ENCODE measurements at places on chromosomes 6 and 20.

- DNase-seq = no peak
Observed at GRCh38 chr6:1423578-1423977, 34.2 kb downstream of the FOXF2 start.

DNA sequence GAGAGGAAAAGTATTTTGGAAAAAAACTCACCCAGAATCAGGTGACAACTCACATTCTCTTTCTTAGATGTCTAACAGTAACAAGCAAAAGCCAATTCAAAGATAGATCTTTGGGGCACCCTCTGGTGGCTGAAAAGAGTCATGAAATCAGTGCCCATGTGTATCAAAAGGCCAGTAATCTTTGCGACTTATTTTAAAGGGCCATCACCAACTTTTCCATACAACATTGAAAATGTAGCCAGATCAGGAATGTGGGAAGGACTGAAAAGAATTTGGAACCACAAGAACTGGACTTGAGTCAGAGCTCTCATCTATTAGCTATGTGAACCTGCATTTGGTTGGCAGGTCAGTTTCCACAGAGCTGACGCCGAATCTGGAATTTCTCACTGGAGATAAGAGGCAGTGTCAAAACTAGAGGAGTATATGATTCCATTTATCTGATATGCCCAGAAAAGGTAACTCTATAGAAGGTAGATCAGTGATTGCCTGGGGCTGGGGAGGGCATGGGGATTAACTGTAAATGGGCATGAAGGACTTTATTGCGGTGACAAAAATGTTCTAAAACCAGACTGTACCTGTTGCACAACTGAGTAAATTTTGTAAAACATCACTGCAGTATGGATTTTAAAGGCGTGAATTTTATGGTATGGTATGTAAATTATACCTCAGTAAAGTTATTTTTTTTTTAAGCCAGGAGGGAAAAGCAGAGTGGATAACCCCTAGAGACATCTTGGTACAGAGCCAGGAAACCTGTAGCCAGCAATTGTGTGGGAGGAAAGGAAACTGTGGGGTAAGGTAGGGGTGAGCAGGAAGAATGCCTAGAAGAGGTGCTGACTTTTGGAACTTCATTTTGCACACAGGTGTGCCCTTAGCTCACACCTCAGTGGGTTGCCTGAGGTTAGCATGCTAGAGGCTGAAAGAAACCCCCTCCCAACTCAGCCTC lies 117.1 kb upstream of the ASF1A start:
- DNase-seq = peak; percentile 35

DNA sequence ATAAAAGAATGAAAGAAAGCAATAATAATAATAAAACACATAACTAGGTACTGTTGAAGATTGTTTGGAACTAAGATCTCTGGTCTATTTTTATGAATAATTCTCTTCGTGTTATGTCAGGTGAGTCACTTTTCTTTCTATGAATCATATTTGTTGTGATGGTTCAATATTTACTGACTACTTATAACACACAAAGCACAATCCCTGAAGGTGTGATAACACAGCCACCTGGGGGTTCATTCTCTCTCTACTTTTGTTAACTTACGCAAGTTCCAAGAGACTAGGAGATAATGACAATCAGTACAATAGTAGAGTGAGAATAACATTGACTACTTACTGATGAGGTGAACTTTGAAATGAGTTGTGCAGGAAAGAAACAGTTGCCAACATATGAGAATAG lies 149.9 kb downstream of the IBTK start:
- DNase-seq = no peak

DNA sequence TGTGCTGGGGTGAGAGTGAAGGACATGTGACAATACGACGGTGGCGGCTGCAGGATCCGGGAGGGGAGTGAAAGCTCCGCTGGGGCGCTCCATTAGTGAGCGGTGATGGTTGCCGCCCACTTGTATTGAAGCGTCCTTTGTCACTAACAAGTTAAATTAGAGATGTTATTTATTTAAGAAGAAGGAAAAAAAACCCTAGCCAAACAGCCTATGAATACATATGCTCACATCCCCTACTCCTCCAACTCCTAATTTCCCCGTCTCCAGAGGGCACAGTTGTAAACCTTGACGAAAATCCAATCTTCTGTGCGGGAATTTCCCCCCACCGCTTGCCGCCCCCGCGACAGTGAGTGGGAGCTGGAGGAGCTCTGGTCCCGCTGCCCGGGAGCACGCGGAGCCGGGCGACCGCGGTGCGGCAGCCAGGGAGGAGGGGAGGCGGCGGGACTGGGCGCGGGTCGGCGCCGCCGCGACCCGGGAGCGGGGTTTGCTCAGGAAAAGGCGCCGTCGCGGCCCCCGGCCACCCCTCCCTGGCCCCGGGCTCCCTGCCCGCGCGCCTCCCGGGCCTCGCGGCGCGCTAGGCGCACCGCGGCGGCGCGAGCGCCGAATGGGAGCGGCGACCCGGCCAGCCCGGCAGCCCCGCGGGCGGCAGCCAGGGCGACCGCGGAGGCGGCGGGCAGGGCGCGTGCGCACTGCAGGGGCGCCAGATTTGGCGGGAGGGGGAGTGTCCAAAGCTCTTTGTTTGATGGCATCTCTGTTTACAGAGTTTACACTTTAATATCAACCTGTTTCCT lies at the start of gene MYB:
Gene MYB (plus strand): TSS at position 767 of the 791 bp plus-strand sequence. CDS start 206 bp downstream, outside the sequence.
- peak; percentile 40 for DNase-seq

DNA sequence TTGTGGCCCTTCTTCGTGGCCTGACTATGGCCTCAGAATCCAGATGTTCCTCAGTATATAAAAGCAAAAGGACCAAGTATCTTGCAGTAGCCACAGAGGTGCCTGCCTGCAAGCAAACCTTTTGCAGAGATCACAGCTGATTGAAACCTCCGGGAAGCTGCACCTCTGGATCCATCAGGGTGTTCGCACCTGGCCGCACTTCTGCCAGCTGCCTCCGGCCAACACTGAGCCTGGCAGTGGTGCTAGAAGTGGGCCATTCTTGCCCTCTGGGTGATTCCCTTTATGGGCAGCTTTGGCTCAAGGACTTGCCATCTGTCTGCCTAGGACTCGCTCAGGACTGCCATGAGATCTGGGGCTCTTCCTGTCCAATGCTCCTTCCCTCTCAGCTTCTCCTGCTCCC lies 214.6 kb upstream of the ECI2 start:
- no peak for DNase-seq

DNA sequence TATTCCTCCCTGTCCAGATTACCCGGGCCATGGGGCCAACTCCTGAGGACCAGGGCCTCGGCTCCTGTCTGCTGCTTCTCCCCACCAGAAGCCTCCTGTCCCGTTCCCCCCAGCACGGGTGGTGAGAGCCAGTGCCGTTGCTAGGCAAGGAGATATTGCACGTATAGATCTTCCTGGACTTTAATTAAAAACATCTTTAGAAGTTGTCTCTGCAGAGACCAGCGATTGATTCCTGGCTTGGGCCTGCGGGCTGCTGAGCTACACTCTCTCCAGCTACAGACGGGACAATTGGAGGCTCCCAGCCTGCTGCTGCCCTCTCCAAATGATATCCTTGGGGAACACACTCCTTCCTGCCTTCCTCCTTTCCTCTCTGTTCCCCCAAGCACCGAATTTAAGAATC lies 74.6 kb downstream of the CDH22 start:
- DNase-seq = no peak

- no peak for DNase-seq
Observed at GRCh38 chr6:105740946-105741645, 338.2 kb upstream of the PREP start.

DNA sequence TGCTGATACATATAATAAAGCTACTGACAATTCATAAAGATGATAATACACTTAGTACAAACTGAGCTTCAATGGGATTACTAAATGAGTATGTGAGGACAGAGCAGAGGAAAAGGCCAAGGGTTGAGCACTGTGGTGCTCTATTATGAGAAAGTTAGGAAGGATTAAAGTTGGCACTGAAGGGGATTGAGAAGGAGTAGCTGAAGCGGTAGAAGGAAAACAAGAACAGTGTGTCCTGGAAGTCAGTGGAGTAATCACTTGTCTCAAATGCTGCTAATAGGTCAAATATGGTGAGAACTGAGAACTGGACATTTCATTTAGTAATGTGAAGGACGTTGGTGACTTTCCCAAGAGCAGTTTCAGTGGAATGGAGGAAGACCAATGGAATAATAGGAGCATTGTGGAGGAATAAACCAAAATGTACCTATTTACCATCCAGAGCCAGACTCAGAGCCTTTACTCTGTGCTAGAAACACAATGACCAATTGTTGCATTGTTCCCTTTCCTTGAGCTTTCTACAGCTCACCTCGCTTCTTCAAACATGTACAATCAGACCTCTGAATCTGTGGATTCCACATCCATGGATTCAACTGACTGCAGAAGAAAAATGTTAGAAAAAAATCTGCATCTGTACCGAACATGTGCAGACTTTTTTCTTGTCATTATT lies 255.9 kb downstream of the LAMA2 start:
- no peak for DNase-seq

DNA sequence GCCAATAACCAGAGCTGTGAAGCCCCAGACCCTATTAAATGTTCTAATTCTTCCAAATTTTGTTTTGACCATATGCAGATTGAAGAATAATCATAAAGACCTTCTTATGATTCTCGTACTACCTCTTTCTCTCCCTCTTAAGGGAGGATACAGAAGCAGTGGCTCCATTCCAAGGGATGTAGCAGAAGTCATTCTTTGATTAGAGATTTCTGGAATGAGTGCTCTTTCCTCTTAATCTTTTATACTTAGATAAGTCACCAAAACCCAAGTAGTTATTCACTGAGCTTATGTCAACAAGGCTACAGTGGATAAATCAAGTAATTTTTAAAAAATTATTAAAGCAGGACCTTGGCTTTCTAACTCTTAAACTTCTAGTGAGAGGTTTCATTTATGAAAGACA lies 266.0 kb upstream of the STXBP5 start:
- DNase-seq = no peak

DNA sequence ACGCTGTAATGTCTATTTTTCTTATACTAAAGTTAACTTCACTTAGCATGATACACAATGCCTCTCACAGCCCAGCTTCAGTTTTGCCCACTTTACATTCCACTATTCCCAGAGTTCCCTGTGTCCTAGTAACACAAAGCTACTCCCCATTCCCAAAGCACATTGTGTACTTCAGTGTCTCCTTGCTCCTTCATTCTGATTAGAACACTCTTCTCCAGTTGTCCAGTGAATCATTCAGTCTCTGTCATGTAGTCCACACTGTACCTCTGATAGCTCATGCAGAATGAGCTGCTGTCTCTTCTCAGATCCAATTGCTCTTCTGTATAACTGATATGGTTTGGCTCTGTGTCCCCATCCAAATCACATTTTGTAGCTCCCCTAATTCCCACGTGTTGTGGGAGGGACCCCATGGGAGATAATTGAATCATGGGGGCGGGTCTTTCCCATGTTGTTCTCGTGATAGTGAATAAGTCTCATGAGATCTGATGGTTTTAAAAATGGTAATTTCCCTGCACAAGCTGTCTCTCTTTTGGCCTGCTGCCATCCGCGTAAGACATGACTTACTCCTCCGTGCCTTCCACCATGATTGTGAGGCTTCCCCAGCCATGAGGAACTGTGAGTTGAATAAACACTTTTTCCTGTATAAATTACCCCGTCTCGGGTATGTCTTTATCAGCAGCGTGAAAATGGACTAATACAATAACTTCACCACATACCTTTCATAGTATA lies 2.1 kb upstream of the TMX4 start:
- DNase-seq = no peak

DNA sequence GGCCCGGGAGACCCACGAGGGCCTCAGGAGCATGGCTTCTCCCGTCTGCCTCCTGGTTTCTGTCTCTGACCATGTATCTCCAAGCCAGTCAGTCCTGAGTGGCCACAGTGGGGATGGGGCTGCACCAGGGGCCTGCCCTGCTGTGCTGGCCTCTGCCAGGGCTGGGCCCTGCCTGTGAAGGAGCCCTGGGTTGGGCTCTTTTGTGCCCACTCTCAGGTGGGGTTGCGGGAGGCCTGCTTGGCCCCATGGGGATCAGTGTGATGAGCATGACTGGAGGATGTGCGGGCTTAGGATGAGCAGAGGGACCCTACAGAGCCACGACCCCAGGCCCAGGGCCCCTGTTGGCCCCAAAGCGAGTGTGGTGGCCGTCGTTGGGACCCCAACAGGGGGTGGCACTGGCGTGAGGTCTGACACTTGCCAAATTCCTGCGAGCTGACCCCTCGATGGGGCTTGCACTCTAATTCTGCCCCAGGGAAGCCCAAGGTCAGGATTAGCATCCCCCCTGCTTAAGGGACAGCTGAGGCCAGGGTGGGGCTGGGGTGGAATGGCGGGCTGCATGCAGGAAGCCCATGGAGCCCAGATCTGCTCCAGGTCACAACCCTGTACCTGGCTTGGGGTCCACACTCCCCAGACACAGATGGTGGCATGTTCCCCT lies 90.0 kb upstream of the BHLHE23 start:
- DNase-seq = no peak

DNA sequence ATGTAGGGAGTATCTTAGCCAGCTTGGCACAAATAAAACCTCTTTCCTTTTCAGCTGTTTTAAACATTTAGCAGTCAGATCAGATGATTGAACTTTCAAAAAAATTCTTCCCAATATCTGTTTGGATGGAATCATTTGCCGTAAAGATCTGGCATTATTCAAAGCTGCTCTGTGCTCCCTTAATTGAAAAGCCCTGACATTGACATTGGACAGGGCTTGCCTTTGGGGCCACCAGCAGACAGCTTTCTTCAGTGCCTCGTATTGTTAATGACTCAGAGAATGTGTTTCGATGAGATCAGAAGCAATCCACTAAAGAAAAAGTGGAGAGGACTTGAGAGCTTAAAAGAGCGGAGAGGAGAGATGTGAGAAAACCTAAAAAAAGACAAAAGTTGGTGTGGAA lies 343.5 kb downstream of the NRN1 start:
- no peak for DNase-seq
